Fibroblast of skin of back (primary cell): ENCODE measurements at places on chromosomes 11 and 22.
A peak's percentile ranks its signal among the peaks of the same experiment; 100 is the strongest.

- no peak for DNase-seq
Observed at GRCh38 chr22:36162127-36163034, 1.8 kb upstream of the APOL3 start.

DNA sequence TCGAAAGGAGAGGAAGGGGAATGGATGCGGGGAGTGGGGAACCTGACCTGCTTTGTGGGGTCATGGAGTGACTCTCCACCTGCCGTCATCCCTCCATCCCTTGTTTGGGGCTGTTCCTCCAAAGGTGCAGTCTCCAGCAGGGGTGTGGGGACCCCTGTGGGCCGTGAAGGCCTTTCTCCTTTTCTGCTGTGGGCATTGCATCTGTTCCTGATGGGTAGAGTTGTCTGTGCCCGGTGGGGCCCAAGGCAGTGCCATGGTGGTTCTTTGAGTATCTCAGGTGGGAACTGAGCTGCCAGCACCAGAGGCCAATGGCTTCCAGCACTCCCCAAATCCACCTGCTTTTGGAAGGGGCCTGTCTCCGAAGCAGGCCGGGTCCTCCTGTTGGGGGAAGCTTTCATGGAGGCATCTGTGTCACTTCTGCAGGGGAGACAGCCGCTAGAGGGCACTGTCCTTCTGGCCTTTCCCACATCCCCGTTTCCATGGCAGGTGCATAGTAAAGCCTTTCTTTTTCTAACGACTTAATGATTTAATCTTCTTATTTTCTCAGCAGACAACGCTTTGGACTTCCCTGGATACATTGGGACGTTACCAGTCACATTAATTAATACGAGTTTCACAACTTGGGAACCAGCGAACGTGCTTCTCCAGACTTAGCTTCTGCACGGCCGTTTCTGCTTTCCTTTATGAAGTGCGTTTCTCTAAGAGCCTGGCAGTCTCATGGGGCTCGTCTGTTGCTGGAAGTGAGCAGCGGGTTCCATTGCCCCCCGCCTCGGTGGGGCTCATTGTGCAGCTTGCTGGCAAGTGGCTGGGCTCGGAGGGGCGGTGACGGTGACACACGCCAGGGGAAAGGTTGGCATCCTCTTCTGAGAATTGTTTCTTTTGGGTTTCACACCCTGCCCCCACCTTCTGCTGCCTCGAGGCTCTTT lies 57.1 kb downstream of the PARVB start:
- peak; percentile 59 for DNase-seq

- DNase-seq = no peak
Observed at GRCh38 chr11:120744016-120744994, 232.8 kb downstream of the GRIK4 start.

DNA sequence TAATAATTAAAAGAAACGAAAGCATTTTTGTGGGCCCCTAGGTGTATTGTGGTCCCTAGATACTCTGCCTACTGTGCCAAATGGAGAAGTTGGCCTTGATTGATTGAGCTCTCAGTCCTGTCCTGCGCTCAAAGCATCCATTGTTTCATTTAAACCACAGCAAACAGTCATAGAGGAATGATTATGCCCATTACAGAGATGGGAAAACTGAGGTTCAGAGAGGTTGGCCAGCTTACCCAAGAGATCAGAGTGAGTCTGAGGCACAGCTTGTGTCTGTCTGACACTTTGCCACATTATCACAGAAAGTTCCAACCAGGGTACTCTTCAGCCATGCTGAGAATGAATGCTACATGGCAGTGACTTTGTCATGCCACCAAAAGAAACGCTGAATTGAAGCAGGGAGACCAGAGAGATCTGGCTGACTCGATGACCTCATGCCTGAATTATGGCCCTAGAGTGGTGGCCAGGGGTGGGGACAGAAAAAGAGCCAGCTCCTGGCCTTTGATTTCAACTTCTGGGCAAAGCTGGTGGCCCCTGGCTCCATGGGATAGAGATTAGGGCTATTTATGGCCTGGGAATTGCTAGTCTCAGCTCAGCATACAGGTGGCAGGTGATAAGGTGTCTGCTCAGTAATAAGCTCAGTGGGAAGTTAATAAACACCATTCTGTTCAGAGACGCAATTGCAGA lies 180.5 kb downstream of the MIAT start:
- DNase-seq = peak; percentile 51

DNA sequence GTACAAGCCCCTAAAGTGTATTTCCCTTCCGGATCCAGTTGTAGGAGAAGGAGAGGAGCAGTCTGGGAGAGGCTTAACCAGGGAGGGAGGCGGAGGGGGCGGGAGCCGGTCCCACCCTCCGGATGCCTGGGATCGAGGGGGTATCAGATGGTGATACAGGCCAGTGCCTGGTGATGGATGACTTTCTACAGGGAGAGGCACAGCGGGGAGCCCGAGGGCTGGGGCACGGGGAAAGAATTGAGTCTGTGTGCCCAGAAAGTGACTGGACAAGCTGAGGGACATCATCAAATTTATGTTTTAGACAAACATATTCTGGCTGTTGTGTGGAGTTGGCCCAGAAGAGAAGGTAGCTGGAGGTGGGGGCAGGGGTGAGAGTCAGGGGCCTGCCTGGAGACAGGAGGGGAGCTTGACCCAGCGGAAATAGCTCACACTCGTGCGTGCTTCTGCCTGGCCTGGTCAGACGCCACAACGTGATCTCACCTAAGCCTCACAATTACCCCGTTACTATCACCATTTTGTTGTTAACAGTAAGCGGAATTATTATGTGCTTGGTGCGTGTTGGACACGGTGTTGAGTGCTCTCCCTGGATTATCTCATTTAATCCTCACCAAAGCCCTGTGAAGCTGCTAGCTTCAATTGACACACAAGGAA lies 42.4 kb downstream of the AMPD3 start:
- no peak for DNase-seq

GRCh38 chr22:22130953-22131608 lies 113.5 kb upstream of the VPREB1 start:
- no peak for DNase-seq
